ENCODE measurements at places on chromosomes 7 and 10. TPM values are rescaled to one million over a fixed set of nuclear protein-coding genes. Genes with fewer than 3 reads are reported as not detected.

The METTL27 gene
- 3.0 TPM for total RNA-seq

- no peak for DNase-seq
These were observed 36.3 kb downstream of the SUFU start for GRCh38 chr10:102540023-102540422.

The RADIL gene
- 16.4 TPM for total RNA-seq

GRCh38 chr7:115229401-115230105 lies 307.7 kb downstream of the MDFIC start:
- no peak for DNase-seq

DNA sequence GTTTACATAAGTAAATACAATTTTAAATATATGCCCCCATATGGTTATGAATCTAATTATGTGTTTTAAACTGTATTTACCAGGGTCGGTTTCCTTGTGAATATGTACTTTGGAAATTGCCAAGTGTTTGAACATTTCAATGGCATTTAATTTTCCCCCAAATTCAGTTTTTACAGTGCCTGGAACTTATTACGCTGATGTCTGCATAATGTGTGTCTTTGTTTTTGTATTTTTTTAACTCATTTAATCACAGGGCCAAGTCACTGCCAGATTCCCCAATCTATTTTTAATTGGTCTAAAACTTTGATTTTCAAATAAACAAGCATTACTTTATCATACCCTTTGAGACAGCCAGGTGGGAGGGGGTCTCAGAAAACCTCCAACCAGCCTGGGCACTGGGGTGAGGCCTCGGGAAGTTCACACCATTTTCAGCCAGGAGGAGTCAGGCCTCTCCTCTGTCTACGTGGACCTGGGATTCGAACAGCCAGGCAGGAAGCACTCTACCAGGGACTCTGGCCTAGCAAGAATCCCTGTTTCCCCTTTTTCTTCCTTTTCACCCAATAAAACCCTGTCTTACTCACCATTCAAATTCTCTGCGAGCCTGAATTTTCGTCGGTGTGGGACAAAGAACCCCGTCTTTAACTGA lies 151.5 kb upstream of the COL1A2 start:
- no peak for DNase-seq

GRCh38 chr7:12570534-12571461 lies at the start of gene SCIN:
TSS of gene SCIN (plus strand) at chr7:12570720. CDS start at chr7:12570787, 67 bp downstream.
- no peak for DNase-seq

DNA sequence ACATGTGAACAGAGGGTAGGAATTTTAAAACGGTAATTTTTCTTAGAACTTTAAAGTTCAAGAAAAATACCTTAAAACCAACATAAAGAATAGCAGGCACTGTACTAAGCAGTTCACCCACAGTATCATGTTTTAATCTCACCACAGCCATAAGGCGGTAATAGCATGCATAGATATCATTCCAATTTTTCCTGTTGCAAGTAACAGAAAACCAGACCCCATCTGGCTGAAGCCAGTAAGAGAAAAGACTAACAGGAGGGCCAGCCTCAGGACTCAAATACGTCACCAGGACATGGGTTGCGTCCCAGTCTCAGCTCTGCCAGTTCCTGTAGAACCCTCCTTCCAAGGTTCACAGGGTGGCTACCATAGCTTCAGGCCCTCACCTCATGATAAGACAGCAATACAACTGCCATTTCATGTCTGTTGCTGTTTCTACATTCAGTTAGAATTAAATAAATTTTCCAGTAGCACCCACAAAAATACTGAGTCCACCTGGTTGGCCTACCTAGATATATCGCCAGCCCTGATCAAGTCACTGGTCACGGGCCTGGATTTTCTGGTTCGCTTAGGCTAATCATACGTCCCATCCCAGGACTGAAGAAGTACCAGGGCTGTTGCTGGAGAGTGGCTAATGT lies 2.0 kb upstream of the RNF32 start:
- no peak for DNase-seq

The CALML3 gene
- total RNA-seq, result not detected

- DNase-seq, result no peak
These were observed 117.4 kb downstream of the JMJD1C start for GRCh38 chr10:63348245-63348850.

- no peak for DNase-seq
These were observed 288.5 kb downstream of the GRID1 start for GRCh38 chr10:86077871-86078638.

The ERVW-1 gene
- total RNA-seq, result not detected

Data from dorsolateral prefrontal cortex (tissue), 122 donors.